Stimulated activated effector memory CD8-positive, alpha-beta T cell treated with anti-CD3 and anti-CD28 coated beads, Interleukin-12 subunit alpha, Interleukin-12 subunit beta, amount 100 ng/mL, for 72 hours (primary cell): ENCODE measurements at places on chromosomes 4 and X.

GRCh38 chr4:13483136-13483767 is 888 bp downstream of the RAB28 start:
- DNase-seq: no peak

- no peak for DNase-seq
Observed at GRCh38 chr4:53905276-53905940, 159.0 kb downstream of the CHIC2 start.

DNA sequence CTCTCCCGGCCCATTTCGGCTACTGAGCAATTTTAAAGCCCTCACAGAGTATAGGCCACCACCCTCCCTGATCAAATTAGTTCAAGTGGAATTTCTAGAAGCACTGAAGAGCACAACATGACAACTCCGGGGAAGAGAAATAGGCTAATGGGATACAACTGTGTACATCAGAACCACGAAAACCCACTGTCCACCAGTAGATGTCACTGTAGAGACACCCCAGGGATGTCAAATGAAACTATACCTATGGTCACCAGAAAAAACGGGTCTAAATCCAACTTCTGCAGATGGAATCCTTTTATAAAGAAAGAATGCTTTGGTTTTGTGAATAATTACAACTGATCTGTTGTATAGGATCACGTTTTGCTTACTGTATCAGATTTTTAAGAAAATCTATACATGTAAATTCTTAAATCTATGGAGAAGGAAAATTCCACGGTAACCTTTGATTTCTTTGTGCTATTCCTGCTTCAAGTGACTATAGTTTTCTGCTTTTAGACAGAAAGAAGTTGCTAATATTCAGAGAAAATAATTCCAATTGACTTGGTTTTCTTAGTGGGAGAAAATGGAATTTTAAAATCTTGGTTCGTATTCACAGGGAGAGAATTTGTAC is 29.5 kb upstream of the MAP3K15 start:
- DNase-seq: no peak

GRCh38 chrX:50719614-50720013 is 94.4 kb downstream of the SHROOM4 start:
- no peak for DNase-seq

- DNase-seq: no peak
Observed at GRCh38 chr4:41154814-41155177, 59.5 kb downstream of the APBB2 start.

DNA sequence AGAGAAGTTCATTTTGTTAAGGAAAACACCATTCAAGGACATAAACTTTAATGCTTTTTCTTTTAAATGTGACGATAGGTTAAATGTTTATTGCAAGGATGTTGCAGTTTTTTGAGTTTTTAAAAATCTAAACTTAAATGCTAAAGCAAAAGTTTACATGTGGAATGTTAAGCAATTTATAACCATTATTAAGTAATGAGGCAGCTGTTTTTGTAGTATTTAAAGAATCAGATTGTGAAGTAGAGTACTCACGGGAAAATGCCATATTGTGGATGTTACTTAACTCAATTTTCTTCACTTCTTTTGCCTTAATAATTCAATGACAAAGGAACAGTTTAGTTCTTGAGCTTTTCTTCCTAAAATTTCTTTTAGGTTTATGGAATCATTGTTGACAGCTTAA is 43.5 kb downstream of the UBE2K start:
- DNase-seq: no peak

GRCh38 chrX:136712650-136713310 is 64.8 kb downstream of the CD40LG start:
- no peak for DNase-seq

- DNase-seq: no peak
Observed at GRCh38 chrX:40389555-40389954, 191.2 kb upstream of the ATP6AP2 start.

DNA sequence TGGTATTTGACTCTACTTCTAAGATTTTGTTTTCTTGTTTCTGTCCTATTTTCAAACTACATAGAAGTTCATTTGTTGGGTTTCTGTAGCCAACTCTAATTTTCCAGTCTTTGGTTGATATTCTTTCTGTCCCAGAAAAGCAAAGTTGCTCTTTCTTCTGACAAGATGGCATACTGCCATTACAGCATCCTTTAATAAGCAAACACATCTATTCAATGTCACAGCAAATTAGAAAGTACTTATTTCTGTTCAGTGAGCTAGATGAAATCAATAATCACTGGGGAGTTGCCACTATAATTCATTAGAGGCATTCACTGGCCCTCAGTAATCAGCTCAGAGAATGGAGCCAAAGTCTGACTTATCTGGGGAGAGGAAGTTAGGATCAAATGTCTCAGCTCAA is 1258.0 kb upstream of the IGFBP7 start:
- no peak for DNase-seq

DNA sequence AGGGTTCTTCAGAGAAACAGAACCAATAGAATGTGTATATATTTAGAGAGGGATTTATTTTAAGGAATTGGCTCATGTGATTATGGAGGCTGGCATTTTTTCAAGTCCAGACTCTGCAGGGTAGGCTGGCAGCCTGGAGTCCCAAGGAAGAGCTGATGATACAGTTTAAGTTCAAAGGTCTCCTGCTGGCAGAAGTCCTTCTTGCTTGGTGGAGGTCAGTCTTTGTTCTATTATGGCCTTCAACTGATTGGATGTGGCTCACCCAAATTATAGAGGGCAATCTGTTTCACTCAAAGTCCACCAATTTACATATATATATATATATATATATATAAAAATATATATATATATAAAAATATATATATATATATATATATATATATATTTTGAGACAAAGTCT is 52.1 kb upstream of the HSD17B10 start:
- DNase-seq: no peak

DNA sequence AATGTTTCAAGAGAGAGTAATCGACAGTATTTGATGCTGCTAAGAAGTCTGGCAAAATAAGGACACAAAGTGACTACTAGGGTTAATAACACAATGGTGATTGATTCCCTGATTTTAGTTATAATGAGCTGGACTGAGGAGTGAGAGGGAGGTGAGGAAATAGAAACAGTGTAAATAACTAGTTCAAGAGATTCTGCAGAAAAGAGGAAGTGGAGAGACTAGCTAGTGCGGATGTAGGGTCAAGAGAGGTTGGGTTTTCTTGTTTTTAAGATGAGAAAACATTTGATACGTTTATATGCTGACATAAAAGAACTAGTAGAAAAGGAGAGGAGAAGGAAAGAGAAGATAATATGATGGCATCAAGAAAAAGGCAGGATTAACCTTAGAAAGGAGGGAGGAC is 12.2 kb upstream of the TRPC5 start:
- DNase-seq: no peak

DNA sequence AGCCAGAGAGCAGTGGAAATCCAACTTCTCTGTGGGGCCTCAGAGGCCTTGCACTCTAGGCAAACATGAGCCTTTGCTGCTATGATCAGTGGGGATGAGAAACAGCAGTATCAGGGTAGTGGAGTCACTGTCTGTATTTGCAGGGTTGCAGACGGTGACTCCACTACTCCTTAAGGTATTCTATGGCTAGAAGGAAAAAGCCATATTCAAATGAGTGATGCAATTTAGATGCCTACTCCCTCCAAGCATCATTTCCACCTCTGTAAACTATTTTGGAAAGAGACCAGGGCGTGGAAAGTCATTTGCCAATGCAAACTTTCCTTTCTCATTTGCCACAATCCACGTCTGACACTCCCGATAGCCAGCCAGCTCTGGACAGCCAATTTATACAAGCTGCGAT is 35.6 kb upstream of the FAM9B start:
- DNase-seq: no peak

DNA sequence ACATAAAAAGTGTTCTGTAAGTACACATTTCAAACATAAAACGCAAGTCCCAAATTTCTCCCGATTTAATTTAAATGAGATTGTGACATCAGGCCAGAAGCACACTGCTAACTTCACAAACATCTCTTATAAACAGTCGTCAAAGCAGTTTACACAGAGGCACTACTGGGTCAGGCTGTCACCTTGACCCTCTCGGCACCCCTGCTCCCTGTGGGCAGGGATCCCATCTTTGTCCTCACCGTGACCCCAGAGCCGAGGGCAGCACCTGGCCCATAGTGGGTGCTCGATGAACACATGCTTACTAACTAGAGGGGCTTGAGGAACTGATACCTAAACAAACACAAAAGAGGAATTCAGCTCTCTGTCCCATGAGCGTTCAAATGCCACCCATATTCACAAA is 22.2 kb downstream of the QDPR start:
- DNase-seq: no peak

GRCh38 chr4:6856391-6856790 is 53.2 kb upstream of the TBC1D14 start:
- DNase-seq: no peak

- no peak for DNase-seq
Observed at GRCh38 chr4:125529071-125529470, 214.3 kb downstream of the FAT4 start.

DNA sequence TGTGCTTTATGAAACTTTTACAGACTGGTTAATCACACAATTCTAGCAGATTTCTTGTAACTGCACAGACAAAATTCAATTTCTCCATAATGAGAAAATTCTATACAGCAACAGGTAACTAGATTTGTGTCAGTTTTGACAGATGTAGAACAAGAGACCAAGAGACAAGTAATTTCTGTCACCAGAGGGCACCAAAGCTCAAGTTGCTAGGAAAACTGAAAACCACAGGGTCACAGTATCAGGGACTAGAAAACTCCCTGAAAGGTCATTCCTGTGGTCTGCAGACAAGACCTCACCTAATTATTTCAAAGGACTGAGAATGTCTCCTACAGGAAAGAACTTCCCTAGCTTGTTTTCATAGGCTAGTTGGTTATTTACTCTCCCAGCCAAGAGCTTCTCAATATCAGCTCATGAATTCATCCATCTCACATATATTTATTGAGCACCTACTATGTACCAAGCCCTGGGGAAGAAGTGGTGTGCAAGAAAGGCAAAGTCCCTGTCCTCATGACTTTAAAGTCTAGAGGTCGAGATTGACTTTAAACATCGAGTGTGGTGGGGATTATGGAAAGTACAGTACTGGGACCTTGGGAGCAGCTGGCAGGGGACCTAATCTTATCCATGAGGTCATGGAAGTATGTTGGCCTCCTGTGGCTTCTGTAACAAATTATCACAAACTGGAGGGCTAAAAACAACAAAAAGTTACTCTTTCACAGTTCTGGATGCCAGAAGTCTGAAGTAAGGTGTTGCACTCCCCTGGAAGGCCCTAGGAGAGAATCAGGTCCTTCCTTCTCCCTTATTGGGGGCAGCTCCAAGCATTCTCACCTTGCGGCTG is 47.8 kb upstream of the SETD7 start:
- no peak for DNase-seq

GRCh38 chrX:119389871-119390501 is 9.2 kb upstream of the SLC25A43 start:
- DNase-seq: no peak

DNA sequence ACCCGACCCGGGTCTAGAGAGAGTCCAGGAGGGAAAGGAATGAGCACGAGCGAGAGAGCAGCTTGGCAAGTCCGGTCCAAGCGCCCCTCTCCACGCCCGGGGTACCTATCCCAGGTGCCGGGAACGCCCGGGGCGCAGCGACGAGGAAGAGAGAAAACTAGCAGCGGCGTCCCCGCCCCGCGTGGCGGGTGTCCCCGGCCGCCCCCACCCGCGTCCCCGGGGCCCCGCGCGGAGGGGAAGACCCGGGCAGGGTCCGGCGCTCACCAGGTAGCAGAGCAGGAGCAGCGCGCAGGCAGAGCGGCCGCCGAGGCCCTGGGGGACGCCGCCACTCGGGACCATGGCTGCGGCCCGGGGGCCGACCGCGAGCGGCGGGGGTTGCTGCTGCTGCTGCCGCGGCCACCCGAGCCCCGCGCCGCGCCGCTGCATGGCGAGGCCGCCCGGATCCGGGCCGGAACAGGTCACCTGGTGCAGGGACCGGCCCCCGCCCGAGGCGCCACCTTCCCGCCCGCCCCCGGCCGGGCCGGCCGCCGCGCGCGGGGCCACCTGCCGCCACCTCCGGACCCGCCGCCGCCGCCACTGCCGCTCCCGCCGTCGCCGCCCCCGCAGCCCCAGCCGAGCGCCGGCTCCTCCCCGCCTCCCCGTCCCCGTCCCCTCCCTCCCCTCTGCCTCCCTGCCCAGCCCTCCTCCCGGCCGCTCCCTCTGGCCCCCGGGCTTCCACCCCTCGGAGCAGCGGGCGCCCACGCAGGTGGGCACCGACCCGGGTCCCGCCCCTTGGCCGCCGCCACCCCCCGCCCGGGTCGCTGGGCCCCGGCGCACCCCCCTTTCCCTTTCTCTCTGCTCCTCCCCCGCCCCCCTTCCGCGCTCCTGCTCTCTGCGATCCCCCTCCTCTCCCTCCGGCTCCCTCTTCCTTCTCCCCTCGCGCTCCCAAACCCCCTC is at the start of gene SEL1L3:
Gene SEL1L3, minus strand, starts transcription at position 578 of the 936 bp plus-strand sequence. Its CDS starts 152 bp downstream, at position 426.
- peak; percentile 70 for DNase-seq

GRCh38 chr4:121061215-121061614 is 11.1 kb downstream of the NDNF start:
- no peak for DNase-seq

GRCh38 chr4:140028676-140029517 is 125.1 kb downstream of the MAML3 start:
- no peak for DNase-seq

- DNase-seq: no peak
Observed at GRCh38 chr4:187232196-187232595, 508.5 kb upstream of the FAT1 start.

GRCh38 chrX:136196691-136197155 is 49.4 kb downstream of the FHL1 start:
- DNase-seq: no peak

DNA sequence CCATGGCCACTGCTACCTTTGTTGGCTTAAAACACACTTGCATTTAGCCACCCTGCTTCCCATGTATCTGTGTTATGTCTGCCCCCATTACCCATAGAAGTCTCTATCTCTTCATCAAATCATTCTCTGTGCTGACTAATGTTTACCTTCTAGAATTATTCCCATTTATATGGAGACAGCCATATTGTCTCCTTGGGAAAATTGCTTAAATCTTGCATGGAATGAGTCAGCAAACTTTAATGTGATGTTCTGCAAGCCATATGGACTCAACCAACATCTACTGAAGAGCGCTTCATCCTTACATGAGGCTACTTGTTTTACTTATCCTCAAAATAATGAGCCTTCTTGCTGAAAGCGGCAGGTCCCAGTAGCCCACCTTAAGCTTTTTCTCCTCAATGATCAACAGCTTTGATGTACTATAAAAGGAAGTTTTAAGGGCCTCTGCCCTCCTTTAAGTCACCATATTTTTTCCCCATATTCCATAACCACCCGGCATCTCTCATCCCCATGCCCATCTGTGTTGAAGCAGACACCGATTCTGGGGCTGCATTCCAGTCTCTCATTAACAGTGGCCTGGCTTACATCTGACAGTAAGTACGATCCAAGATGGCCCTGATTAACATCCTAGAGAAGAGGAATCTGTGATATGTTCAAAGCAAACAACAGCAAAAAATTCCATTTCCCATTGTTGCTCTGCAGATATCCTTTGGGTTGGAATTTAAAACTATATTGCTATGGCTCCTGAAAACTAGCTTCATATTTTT is 130.4 kb downstream of the ARHGAP6 start:
- DNase-seq: no peak

DNA sequence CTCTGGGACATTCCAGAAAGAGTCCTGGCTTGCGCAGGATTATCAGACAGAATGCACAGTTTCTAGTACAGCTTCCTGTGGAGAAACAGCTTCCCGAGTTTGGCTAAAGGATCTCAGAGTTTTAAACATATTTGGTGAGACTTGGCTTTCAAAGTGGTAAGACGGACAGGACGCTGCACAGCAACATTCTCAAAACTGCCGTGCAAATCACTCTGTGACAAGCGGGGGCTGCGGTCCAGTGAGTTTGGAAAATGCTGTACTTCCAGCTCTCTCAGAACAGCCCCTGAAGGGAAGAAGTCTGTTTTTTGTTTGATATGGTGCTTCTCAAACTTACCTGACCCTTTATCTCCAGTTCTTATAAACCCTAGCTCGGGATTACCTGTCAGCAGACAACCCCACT is 18.1 kb downstream of the LGI2 start:
- DNase-seq: no peak
